ENCODE measurements at places on chromosomes 16 and 17.

DNA sequence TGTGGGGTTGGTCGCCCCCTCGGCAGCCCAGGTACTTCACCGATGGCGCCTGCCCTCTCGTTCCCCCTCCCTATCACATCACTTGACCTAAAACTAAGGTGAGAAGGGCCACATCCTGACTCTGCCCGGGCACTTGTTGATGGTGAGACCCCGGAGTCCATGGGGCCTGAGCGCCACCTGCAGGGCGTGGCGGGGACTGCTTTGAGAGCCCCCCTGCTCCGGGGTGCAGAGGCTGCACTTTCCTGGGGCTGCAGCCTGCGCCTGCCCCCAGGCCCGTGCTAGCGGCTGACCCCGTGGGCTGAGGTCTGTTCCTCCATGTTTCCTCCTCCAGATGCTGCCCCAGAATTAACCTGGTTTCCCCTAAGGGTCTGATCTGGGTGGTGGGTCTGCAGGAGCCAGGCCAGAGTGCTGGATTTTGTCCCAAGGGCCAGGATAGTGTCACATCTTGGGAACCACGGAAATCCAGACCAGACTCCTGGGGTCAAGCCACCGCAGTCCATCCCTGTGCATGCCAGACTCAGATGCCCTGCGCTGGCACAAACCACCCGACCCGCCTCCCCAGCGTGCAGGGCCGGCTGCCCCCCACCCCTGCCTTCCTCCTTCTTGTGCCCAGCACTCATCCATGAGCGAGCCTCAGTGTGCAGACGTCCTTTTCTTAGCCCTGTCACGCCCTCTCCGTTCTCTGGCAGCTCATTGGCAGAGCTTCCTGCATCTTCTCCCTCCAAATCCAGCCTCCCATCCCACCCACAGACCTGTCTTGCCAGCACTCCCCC lies 2.7 kb downstream of the NDUFAF8 start:
- peak; percentile 53 for DNase-seq

DNA sequence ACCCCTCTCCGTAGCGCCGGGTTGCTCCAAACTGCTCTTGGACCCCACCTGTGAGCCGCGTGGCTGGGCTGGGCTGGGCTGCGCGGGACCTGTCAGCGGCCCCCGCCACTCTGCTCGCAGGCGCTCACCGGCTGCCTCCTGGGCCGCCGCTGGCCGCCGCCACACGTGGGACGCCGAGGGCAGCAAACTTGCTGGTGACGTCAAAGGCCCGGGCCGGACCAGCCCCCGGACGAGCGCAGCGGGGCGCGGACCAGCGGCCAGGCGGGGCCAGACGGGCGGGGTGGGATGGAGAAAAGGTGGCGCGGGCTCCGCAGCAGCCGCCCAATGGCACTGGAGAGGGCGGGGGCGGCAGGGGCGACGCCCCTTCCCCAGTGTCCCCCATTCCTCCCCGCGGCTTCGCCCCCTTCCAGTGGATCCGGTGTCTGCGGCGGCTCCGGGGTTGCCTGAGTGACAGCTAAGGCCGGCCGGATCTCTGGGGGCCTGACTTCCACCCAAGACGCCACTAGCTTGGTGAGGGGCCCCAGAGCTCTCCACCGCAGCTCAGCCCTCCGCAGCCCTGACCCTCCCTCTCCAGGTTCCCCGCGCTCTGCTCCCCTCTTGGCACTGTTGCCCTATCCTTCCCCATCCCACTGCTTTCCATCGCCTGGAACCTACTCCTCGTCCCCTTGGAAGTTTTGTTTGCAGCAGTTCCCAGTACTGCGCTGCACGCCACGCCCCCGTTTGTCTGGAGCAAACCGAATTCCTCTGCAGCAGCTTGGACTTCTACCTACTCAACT lies at the start of gene HS3ST3A1:
TSS of gene HS3ST3A1 (minus strand) at position 154 of the 776 bp plus-strand sequence. CDS start 800 bp downstream, outside the sequence.
- DNase-seq, result no peak

DNA sequence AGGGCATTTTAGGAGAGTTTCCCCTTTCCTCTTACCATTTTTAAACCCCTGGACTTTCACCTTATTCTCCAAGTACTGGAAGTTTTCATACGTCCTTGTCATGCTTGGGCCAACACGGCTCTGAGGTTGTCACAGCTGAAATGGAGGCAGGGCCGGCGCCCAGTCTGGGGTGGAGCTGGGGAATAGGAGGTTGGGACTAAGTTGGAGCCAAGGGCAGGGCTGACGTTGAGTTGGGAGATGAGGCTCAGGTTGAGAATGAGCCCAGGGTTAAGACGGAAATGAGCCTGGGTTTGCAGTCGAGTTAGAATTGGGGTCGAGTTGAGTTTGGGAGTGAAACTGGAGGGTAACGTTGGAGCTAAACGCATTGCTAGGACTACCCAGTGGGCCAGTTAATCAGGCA lies 1.3 kb downstream of the CLEC10A start:
- DNase-seq, result no peak

- DNase-seq, result no peak
These were observed 145.1 kb downstream of the MRM1 start for GRCh38 chr17:36746381-36747053.

DNA sequence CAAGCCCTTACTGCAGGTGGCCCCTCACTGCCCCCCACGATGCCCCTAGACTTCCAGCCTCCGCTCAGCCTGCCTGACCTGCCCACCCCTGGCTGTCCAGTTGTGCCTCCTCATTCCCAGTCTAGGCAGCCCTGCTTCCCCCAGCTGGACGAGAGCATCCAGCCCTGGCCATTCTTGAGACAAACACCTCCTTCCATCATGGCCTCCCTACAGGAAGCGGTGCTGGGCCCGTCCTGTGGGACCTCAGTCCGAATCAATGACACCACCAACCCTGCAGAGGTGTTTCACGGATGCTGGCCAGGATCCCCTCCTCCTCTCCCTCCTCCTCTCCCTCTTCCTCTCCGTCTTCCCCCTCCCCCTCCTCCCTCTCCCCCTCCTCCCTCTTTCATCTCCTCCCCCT lies 28.3 kb downstream of the CCDC40 start:
- DNase-seq, result no peak

DNA sequence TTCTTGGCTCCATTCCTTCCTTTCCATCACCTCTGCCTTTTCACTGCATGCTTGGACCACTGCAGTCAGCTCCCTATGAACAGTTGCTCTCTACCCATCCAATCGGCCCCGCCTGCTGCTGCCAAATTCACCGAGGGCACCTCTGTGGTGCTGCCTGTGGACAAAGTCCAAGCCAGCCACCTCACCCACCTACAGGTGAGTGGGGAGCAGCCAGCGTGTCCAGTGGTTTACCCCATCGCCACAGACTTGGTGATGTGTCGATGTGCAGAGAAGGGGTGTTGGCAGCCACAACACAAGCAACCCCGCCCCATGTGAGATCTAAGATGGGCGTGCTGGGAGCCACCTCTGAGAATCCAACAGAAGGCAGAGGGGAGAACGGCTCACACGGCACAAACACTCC lies 43.7 kb upstream of the STH start:
- no peak for DNase-seq

GRCh38 chr16:4984174-4984990 lies 26.3 kb downstream of the SEC14L5 start:
- no peak for DNase-seq

GRCh38 chr17:36829676-36830075 lies 107.6 kb upstream of the LHX1 start:
- DNase-seq, result no peak

DNA sequence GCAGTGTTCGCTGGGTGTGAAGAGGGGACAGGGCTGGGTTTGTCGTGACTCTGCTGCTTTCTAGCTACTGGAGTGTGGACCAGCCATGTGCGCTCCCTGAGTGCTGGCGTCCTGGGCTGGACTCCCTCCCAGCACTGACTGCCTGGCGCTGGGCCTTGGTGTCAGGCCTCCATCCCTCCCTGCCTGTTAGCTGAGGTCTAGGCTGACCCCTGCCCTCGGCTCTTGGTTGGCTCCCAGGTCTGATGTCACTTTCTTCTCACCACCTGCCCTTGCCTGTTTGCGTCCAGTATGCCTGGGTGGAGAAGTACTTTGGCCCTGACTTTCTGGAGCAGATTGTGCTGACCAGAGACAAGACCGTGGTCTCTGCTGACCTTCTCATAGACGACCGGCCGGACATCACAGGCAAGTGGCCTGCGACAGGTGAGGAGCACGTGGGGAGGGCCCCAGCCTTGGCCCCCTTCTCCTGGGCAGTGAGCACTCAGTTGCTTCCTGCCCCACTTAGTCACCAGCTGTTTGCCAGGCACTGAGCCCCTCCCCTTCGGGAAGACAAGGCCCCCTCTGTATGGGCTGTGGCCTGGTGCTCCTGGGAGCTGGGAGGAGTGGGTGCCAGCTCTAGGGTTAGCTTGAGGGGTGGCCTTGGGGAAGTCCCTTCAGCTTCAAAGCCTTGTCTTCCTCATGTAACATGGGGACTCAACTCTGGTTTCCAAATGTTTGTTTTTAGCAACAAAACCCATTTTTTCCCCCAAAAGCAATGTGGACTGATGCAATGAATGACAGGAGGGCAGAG lies 41.5 kb downstream of the NT5M start:
- no peak for DNase-seq

- no peak for DNase-seq
These were observed 44.7 kb upstream of the MEAK7 start for GRCh38 chr16:84548971-84549844.

- DNase-seq, result no peak
These were observed 121.1 kb downstream of the SOCS1 start for GRCh38 chr16:11134722-11135463.

- DNase-seq, result no peak
These were observed 28.8 kb downstream of the CDRT4 start for GRCh38 chr17:15438491-15439105.

DNA sequence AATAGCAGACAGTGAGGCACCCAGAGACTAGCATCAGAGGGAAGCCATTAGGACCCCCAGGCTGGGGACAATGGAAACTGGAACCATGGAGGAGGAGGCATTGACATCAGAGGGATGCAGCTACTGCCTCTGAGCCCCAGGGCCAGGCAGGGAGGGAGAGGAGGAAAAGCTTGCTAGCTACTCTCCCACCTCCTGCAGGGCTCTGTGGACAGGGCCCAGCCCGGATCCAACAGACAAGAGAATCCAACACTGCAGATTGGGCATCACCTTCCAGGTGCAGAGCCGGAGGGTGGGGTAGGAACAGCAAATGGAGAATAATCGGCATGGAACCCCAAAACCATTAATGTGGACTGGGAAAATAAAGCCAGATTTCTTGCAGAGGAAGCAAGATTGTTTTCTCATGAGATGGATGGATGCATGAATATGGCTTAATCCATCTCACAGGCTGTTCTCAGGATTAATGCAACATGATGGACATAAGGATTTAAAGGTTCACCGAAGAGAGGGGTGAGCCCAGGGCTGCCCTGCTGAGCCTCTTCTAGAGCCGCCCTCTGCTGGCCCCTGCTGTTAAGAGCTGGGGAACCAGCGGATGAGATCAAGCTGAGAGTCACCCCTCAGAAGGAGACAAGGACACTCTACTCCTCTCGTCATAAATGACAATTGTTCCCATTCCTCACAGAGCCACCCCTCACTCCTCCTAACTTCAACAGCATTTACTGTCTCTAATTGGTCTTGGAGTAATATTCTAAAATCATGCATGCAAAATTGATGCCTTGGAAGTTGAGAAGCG lies 48.8 kb downstream of the DNAH3 start:
- DNase-seq, result peak; percentile 3

All from NCI-H69 (cell line).